ENCODE measurements at places on chromosomes 13 and 19.

DNA sequence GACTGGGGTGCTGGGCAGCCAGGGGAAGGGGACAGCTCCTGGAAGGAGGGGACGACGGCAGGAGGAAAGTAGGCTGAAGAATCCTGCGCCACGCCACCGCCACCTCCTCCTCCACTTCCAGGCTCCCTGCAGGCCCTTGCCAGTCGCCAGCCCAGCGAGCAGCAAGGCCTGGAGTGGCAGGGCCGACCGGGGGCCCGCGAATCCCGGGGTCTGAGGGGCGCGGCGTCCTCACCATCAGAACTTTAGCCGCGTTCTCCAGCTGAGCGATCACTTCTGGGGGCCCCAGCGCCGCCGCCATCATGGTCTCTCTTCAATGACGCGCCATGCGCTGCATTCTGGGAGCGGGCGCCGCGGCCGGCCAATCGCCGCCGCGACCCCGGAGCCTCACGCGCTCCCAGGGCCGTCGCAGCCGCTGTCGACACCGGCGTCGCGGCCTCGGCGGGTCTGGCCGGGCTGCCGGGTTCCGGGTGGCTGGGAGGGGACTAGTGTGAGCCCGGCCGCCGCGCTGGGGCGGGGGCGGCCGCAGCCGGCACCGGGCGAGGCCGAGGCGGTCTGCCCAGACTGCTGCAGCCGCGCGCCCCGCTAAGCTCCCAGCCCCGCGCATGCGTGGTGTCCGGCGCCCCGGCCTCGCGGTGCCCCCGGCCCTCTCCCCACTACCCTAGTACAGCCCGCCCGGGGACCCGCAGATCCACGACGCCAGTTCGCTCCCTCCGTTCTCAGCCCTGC, at the start of gene XPO4:
TSS of gene XPO4 (minus strand) at position 309 of the 726 bp plus-strand sequence. CDS start at position 301, 8 bp downstream.
- peak; percentile 50 for DNase-seq

- DNase-seq: no peak
Observed at GRCh38 chr13:85853901-85854663, 54.9 kb upstream of the SLITRK6 start.

DNA sequence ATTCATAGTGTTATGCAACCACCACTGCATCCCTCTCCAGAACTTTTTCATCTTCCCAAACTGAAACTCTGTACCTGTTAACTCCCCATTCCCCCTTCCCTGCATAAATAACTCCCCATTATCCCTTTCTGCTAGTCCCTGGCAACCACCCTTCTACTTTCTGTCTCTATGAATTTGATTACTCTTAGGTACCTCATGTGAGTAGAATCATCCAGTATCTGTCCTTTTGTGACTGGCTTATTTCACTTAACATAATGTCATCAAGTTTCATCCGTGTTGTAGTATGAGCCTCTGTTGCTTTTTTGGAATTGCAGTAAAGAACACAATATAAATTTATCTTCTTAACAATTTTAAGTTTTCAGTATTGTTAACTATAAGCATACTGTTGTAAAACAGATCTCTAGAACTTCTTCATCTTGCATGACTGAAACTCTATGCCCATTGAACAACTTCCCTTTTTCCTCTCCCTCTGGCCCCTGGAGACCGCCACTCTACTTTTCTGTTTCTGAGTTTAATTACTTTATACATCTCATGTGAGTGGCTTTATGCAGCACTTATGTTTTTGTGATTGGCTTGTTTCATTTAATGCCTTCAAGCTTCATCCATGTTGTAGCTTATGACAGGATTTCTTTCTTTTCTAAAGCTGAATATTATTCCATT, 87.3 kb upstream of the ABCC4 start:
- no peak for DNase-seq

- no peak for DNase-seq
Observed at GRCh38 chr13:113057084-113057483, 48.5 kb upstream of the F7 start.

- no peak for DNase-seq
Observed at GRCh38 chr13:47004027-47004426, 107.2 kb upstream of the HTR2A start.

GRCh38 chr19:37251308-37252229, 33.6 kb downstream of the ZNF383 start:
- DNase-seq: no peak

DNA sequence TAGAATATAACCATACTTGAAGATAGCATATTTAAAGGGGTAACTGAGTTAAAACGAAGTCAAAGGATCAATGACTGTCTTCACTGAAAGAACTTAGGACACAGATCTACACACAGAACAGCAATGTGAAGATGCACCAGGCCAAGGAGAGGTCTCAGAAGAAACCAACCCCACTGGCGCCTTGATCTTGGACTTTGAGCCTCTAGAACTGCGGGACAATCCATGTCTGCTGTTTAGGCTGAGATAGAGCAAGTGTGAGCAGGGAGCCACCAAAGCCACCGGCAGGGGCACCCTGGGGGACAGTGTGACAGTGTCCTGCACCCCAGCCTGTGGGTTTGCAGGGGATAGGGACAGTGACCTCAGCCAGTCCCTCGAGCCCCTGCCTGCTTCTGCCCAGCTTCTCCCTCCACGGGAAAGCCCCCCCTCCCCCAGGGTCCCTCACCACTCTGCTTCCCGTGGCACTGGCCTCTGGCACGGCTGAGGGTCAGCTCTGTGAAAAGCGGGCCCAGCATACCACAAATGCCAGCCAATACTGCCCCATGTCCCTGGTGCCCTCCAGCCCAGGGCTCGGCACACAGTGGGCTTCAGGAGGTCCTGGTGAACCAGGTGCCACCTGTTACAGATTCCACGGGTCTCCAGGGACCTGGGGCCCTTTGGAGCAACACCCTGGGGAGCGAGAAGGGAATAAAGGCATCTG, 40.8 kb downstream of the KLF2 start:
- DNase-seq: no peak

DNA sequence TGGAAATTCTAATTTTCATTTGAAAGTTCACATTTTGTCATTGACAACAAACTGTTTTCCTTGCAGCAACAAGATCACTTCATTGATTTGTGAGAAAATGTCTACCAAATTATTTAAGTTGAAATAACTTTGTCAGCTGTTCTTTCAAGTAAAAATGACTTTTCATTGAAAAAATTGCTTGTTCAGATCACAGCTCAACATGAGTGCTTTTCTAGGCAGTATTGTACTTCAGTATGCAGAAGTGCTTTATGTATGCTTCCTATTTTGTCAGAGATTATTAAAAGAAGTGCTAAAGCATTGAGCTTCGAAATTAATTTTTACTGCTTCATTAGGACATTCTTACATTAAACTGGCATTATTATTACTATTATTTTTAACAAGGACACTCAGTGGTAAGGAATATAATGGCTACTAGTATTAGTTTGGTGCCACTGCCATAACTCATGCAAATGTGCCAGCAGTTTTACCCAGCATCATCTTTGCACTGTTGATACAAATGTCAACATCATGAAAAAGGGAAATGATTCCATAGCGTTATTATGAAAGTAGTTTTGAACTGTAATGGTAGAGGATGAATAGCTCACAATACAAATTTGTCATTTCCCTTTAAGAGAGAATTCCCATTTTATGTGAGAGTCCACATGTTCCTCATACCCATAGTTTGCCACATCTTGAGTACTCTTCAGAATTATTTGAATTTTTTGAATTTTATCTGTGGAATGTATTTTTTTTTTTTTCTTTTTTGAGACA, 2.6 kb downstream of the BRCA2 start:
- no peak for DNase-seq

- DNase-seq: no peak
Observed at GRCh38 chr13:113410472-113411201, 42.7 kb downstream of the ADPRHL1 start.

- DNase-seq: no peak
Observed at GRCh38 chr13:31101472-31102170, 60.1 kb downstream of the HSPH1 start.

DNA sequence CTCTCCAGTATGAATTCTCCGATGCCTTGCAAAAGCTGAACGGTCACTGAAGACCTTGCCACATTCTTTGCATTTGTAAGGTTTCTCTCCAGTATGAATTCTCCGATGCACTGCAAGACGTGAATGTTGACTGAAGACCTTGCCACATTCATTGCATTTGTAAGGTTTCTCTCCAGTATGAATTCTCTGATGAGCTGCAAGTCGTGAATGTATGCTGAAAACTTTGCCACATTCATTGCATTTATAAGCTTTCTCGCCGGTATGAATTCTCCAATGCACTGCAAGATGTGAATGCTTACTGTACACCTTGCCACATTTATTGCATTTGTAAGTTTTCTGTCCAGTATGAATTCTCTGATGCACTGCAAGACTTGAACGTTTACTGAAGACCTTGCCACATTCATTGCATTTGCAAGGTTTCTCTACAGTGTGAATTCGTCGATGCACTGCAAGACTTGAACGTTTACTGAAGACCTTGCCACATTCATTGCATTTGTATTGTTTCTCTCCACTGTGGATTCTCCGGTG, 20.0 kb upstream of the ZNF841 start:
- DNase-seq: no peak

DNA sequence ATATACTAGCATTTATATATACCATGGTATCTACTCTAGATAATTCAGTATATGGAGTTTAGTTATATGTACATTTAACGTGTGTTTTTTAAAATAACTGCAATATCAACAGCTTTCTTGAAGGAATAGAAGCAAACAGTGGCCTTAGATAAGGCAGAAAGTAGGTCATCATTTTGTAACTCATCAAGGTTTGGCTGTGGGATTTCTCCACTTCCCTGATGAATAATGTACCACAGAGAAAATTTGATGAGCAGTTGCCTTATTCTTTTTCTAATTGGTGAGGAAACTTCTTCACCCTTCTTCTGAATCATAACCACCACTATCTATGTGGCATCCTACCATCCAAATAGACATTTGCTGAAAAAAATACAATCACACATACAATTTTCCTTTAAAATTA, 590.2 kb upstream of the SPRY2 start:
- DNase-seq: no peak

DNA sequence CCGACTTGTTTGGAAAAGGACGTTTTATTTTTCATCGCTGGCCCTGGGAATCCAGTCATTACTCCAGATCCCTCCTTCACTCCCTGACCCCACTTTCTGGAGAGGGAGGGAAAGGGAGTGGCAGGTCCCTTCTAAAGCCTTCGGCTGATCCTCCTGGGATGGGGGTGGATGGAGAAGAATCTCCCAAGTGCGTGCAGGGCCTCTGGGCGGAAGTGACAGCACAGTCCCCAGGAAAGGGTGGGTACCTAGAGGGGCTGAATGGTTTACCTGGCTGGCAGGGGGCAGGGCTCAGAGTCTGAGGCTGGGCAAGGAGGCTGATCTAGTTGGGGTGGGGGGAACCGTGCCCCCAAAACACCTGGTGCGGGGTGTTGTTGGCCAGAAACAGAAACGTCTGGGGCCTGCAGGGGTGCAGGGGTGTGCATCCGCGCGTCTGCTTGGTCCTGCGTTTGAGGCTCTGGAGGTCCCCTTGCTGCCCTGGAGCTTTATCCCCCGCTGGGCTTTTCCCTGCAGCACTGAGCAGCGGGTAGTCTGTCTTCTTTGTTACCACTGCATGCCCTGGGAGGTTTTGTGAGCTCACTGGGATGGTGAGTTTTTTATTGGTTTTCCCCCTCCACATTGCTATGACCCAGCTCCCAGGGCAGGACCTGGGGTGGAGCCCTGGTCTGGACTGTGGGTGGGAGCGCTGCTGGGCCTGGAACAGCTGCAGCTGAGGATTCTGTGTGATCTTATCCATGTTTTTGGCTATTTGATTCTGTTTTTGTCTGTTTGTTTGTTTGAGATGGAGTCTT, 3.0 kb upstream of the ZNF628 start:
- no peak for DNase-seq

- DNase-seq: no peak
Observed at GRCh38 chr19:38183251-38183897, 40.6 kb downstream of the DPF1 start.

- peak; percentile 36 for DNase-seq
Observed at GRCh38 chr19:35135389-35135909, 590 bp upstream of the LGI4 start.

Measured in stimulated activated CD8-positive, alpha-beta memory T cell treated with anti-CD3 and anti-CD28 coated beads, Interleukin-2, amount 100 ng/mL, for 1 hour (primary cell).